ENCODE measurements at places on chromosomes 13 and 19.

DNA sequence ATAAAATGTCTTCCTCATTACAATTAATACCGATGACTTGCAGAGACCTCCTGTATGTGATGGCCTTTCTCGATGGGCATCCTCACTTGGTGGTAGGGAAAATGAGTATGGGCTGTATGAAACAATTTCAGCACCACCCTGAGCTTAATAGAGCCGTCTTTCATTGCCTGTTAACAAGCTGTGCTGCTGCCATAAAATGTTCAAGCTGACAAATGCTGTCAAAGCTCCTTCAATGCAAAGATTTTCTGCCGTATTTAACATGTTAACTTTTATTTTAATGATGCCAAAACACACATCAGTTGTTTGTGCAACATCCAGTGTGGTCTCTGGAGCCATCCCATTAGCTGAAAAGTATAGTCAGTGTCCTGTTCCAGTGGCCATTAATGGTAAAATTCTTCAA, 110.1 kb downstream of the GPC6 start:
- DNase-seq = no peak

GRCh38 chr13:50721672-50721992, 121.9 kb downstream of the DLEU7 start:
- DNase-seq = no peak

GRCh38 chr13:97478247-97478646, 44.3 kb downstream of the RAP2A start:
- no peak for DNase-seq

DNA sequence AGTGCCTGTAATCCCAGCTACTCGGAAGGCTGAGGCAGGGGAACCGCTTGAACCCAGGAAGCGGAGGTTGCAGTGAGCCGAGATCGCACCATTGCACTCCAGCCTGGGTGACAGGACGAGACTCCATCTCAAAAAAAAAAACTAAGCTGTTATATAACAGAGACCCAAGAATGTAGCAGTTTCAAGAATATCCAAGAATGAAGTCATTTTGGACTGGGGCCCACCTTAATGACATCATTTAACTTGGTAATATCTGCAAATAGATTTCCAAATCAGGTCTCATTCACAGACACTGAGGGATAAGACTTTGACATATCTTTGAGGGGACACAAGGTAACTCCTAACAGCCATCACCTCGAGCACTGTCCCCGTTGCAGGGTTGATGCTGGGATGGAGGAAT, 36.5 kb upstream of the MRI1 start:
- no peak for DNase-seq

- DNase-seq = no peak
These were observed 20.0 kb upstream of the ATP12A start for GRCh38 chr13:24660023-24660741.

DNA sequence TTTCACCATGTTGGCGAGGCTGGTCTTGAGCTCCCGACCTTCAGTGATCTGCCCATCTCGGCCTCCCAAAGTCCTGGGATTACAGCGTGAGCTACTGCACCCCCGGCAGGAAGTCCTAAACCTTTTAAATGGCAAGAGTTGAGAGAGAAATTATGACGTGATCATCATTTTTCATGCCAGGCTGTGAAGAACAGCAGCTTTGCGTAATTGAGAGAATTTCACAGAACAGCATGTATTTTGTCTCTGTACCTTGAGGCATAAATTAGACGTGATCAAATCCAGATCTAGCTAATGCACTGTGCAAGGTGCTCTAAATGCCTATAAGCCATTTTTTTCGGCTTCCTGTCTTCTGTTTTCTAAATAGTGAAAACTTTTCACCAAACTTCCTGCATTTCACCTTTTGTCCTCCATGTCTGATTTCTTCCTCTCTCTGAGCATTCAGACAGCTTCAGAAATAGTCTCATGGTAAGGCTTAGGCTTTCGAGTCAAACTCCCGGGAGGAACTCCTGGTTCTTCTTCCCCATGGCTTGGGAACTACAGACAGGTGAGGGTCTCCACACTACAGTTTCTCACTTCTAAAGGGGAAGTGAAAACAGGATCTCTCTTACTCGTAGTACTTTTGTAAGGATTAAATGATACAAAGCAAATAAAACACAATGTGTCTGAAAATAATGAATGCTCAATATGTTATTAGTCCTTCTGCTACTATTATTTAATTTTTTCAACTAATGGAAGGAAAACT, 51.0 kb downstream of the WDFY2 start:
- DNase-seq = no peak

DNA sequence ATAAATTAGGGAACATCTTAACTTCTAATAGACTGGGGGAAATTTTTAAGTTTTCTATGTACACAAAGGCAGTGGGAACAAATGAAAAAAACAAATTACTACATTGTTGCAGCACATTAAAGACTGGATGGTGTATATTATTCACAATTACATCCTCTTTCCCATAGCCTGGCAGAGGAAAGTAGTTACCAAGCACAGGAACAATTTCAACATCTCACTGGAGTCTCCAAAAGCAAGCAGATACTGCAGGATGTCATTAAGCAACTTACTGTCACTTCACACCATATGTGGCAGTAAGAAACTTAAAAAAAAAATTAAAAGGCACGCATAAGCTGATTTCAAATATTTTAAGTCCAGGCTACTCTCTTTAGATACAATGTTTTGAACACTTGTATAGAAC, 6.4 kb upstream of the EFNB2 start:
- DNase-seq = no peak

- DNase-seq = no peak
These were observed 31.4 kb downstream of the ELF1 start for GRCh38 chr13:40987606-40988280.

- DNase-seq = no peak
These were observed 1.4 kb upstream of the LGI4 start for GRCh38 chr19:35136231-35136630.

Measured in stimulated activated CD4-positive, alpha-beta T cell treated with anti-CD3 and anti-CD28 coated beads, Interleukin-4, amount 100 ng/mL, for 48 hours (primary cell).